ENCODE measurements at places on chromosomes 5 and 9.

DNA sequence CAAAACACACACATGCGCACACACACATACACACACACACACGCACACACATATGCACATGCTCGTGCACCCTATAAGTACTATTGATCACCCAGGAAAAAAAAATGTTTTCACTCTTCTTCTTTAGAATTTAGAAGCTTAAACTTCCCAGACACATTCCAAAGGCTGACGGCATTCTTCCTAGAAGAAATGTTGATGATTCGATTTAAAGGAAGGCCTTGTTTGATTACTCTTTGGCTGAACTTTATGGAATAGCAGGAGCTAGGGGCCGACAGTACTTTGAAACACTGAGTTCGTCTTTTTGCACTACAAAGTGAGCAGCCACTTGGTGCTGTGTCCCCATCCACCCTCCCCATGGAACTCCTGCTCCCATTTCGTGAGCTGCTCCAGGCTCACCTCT lies 113.2 kb downstream of the EGFLAM start:
- no peak for DNase-seq

DNA sequence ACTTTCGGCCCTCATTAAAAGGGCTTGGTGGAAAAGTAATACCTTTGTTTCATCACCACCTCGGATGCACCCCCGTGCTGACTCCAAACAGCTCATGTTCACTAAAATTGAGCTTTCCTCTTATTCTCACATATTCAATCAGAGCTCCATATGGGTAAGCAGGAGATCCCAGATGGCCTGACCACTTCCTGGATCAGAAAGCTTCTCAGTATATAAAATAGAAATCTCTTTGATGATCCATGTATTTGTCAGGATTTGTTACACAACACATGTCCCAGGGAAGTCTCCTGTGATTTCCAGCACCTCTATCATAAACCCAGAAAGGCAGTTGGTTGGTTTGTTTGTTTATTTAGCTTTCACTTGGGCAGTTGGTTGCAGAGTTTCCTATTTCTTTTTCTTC lies 402.0 kb downstream of the MLLT3 start:
- DNase-seq, result no peak

GRCh38 chr9:6410633-6411032 lies 2.4 kb upstream of the UHRF2 start:
- no peak for DNase-seq

GRCh38 chr9:89367281-89367680 lies 49.0 kb downstream of the SECISBP2 start:
- DNase-seq, result no peak

DNA sequence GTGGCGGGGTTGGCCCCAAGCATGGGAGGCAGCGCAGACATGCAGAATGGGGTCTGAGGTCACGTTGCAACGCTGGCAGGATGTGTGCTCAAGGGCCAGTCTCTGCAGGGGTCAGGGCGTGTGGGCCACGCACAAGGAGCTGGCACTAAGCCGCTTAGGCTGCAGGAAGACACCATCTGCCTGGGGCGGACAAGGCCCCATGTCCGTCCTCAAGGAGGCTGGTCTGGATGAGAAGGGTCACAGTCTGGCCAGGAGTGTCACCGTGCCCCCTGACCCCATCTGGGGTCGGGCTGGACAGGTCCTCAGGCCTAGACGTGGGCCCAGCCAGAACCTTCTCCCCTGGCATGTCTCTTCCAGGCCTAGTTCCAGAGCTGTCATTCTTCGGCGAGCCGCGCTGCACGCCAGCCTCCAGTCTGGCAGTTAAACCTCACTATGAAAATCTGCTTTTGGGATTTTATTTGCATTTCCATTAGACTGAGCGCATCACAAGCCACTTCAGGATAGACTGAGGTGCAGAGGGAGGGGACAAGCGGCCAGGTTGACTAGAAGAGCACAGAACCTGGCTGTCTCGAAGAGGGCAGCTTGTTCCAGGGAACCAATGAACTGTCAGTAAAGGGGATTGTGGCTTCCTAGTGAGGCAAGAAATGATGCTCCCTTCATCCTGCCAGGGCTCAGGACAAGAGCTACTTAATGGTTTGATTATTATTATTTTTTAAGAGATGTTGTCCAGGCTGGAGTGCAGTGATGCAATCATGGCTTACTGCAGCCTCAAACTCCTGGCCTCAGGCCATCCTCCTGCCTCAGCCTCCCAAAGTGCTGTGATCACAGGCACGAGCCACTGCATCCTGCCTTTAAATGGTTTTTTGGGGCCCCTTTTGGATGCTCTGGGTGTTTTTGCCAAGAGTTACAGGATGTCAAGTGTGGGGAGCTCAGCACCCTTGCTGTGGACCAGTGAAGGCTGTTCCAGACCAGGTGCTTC lies 4.3 kb downstream of the BRD3OS start:
- no peak for DNase-seq

GRCh38 chr9:26439061-26439624 lies 453.5 kb downstream of the CAAP1 start:
- DNase-seq, result no peak

GRCh38 chr5:124649491-124650146 lies 96.8 kb downstream of the ZNF608 start:
- DNase-seq, result peak; percentile 72

DNA sequence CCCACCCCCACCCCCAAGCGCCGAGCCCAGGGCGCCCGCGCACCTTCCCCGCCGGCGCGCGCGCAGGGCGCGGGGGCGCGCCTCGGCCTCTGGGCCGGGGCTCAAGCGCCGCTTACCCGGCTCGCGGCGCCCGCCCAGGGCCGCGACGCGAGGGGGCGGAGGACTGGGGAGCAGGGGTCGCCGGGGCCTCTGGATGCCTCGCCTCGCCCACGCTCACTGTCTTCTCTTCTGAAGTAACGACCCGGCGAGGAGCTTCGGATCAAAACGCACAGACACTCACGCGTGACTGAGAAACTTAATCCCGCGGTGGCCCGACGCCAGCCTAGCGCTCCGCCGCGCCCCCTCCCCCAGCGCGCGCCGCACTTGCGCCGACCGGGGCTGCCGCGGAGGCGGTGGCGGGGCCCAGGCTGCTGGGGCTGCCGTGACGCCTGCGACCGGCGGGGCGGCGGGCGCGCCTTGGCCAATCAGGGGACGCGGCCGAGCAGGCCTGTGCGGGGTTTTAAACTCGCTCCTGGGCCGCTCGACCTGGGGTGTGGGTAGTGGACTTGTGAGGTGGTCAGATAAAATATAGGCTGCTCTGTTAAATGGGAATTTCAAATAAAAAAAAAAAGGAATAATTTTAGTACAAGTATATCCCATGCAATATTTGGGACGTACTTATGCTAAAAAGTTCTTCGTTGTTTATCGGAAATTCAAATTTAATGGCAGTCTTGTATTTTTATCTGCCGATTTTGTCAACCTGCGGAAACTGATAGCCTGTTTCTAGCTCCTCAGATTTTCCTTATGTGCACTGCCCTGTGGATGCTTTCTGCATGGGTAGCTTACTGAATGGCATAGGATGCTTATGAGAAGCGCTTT lies at the start of gene MPDZ:
TSS of gene MPDZ (minus strand) at position 409 of the 858 bp plus-strand sequence. CDS start 29,377 bp downstream, outside the sequence.
- peak; percentile 71 for DNase-seq

- DNase-seq, result no peak
These were observed at the start of gene PROP1 for GRCh38 chr5:177995691-177996595. Gene PROP1, minus strand, starts transcription at chr5:177996242. Its CDS starts 309 bp downstream, at chr5:177995933.

GRCh38 chr5:123520677-123521247 lies 8.8 kb downstream of the CSNK1G3 start:
- no peak for DNase-seq

DNA sequence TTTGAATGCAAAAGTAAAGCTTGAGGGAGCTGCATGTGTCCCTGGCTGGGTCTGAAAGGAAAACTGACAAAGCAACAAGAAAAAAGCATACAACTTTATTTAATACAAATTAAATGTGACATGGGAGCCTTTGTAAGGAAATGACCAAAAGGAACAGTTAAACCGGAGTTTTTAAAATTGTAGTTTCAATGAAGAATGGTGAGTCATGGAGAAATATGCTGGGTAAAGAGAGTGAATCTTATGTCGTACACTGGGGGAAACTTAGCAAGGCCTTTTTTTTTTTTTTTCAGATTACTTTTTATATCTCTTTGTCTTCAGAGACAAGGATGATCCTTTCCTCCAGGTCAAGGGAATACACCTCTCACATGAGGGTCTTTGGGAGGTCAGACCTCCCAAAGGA lies 50.1 kb upstream of the FBXL17 start:
- no peak for DNase-seq

GRCh38 chr9:136690104-136690805 lies 3.0 kb upstream of the AGPAT2 start:
- peak; percentile 33 for DNase-seq

GRCh38 chr9:134730761-134731496 lies 89.3 kb downstream of the COL5A1 start:
- DNase-seq, result no peak

- DNase-seq, result no peak
These were observed 38.0 kb upstream of the ITGA1 start for GRCh38 chr5:52749666-52750065.

Data from NCI-H1092 (cell line).